CD4-positive, alpha-beta memory T cell (primary cell): ENCODE measurements at places on chromosomes 2 and 18. TPM values are rescaled to one million over a fixed set of nuclear protein-coding genes. Genes with fewer than 3 reads are reported as not detected.

SERPINB12 gene
- not detected for polyA plus RNA-seq

FBXO11 gene
- polyA plus RNA-seq = 4.7 TPM

CTIF gene
- not detected for polyA plus RNA-seq

ALPP gene
- not detected for polyA plus RNA-seq

GRCh38 chr2:215171151-215171550 is 32.7 kb upstream of the ABCA12 start:
- DNase-seq = peak; percentile 12

- DNase-seq = no peak
These were observed 92.7 kb upstream of the PARD3B start for GRCh38 chr2:204452464-204453023.

GRCh38 chr18:79355433-79356335 is 40.0 kb upstream of the NFATC1 start:
- no peak for DNase-seq

DNA sequence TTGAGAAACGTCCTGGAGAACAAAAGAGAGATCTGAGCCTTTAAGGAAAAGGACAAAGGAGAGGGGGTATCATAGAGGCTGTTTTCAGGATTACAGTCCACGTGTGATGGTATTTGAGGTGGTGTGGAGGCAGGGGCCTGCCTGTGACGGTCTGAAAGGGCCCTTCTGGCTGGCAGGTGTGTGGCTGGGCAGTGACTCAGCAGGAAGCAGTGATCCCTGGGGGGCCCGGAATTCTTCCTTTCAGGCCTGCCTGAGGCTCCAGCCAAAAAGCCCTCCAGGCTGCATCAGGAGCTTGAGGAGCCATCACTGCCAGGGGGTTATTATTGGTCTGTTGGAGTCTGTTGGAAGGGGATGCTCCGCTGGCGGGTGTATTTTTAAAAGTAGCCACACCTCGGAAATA is 97.2 kb upstream of the TMEM18 start:
- no peak for DNase-seq

- no peak for DNase-seq
These were observed 18.3 kb downstream of the RNASEH1 start for GRCh38 chr2:3539836-3540235.

GRCh38 chr2:239264838-239265651 is 135.8 kb downstream of the HDAC4 start:
- DNase-seq = peak; percentile 83

DNA sequence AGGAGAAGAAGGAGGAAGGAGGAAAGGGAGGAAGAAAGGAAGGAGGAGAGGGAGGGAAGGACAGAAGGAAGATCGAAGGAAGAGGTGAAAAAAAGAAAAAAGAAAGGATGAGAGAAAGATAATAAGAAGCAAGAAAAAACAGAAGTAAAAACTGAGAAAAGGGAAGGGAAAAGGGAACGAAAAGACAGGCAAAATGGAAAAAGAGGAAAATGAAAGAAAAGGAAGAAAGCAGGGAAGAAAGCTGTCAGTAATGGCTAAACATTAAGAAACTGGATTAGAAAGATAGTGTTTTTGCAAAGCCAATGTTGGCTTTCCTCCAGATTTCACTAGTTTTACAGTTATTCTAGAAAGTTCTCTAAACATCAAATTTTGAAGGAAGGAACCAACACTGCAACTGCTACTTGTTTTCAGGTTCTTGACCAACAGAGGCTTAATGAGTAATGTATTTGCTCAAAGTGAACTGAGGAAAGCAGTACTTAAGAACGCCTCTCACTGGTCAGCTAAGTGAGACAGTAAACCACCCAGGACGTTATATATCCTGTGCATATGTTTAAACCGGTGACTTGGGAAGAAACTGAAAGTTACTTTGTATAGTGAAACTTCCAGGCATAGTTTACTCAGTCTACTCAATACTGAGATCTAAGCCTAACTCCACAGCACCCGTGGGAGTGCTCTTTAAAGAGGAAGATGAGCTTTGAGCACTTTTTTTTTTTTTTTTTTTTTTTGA is 286.2 kb upstream of the TRIB2 start:
- DNase-seq = peak; percentile 21

DNA sequence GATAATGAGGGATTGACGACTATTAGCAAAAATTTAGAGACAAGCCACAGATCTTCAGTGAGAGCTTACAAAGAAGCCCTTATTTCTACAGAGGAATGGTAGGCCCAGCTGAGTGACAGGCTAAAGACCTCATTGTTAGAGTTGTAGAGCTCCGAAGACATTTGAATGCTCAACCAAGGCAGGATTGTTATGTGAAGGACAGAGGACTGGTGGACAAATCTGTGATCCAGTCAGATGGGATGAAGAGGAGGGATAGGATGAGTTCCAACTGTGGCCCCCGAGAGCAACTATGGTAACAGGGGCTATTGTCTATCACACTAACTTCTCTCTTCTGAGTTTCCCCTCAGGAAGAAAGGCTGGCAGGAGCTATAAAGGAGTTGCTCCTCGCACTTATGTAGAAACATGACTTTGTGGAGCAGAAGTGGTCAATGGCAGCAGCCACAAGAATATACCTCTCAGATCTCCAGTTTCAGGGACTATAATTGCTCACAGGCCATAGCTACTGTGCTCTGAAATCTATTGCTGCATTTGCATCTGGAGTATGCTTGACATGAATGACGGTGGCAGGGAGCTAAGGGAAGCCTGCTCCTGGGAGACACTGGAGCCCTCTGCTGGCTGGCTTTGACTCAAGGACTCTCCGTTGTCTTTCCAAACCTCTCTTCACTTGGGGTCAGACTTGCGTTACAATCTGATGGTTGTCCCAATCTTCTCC is 50.3 kb upstream of the GREB1L start:
- DNase-seq = no peak

- no peak for DNase-seq
These were observed 39.7 kb upstream of the PNPT1 start for GRCh38 chr2:55733335-55733734.
